GM12878 (cell line): ENCODE measurements at places on chromosomes 2 and 18.

GRCh38 chr2:75528221-75528977 lies 32.3 kb downstream of the EVA1A start:
- DNase-seq = no peak
- no peaks in the 10 kb centered on the region for H3K4me1 ChIP-seq
- no peak overlapping the region for H3K27ac ChIP-seq
- no peaks in the 10 kb centered on the region for H3K36me3 ChIP-seq
- no peaks in the 10 kb centered on the region for H3K27me3 ChIP-seq
- H3K4me3 ChIP-seq = no peak overlapping the region

DNA sequence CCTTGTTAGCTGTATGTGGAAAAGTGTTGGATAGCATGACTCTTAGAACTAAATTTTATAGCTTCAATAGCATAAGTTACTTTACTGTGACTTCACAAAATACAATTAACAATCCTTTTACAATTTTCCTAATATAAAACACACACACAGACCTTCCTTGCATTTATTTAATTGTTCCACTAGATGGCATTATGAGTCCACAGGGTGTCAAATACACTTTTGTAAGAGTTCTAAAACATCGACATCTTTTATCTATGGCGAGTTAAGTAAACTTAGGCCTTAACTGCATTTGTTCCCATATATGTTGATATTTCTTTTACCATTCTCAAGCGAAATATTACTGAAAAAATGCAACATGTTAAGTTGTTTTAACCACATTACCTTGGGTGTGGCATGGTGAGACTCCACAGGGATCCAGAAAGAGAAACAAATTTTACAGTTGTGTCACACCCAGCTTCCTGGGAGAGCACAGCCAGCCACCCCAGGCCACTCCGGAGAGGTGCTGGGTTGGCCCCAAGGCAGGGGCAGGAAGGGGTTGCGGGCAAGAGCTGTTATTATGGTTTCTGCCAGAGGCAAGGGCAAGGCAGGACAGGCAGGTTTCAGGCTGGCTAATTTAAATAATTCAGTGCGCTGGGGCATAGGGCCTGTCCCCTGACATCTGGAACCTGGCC lies 312.4 kb upstream of the MC4R start:
- H3K27ac ChIP-seq = no peak overlapping the region
- no peaks in the 10 kb centered on the region for H3K27me3 ChIP-seq
- H3K4me3 ChIP-seq = no peak overlapping the region
- no peak for DNase-seq

DNA sequence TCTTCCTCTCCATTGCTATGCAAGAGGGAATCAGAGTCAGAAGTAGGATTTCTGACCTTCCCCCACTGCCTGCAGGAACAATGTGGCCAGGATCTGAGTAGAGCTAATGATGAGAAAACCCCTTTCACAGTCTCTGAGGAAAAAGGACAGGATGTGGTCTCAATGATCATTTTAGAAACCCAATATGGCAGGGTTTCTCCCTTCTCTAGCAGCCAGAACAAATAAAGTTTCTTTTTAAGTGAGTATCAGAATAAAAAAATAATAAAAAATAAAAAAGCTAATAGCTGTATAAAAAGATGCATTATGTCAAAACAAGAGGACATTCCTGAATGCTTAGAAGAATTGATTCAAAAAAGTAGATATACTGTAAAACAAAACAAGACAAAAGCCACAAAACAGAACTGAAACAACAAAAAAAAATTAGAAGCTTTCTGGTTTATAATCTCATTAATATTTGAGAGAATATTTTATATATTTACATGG lies 1124.9 kb upstream of the ZEB2 start:
- no peaks in the 10 kb centered on the region for H3K27me3 ChIP-seq

DNA sequence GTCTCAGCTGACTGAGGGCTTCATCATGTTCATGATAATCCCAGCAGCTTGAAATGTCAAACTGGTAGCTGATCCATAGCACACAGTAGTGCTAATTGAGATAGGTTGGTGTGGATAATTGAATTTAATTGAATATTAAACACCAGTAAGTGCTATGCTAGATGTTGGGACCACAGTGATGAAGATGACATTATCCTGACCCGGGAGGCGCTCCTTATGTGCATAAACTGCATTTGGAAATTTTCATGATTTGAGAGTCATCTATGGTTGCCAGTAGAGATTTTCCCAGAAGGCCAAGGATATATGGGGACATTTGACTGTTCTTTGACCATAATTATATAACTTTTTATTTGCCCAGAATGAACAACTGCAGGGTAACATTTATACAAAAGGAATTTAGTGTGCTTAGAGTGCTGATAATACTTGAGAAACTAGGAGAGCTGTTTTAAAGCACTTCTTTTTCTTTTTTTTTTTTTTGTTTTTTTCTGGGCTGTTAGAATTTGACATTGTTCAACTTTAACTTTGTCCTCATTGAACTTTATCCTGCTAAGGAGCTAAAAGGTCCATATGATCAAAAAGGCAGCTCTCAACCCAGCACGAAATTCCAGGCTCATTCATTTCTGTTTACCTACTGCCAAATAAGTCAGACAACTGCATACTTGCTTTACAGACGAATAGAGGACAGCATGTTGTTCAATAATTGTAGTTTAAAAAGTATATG lies 242.8 kb downstream of the NEDD4L start:
- no peak overlapping the region for H3K4me3 ChIP-seq
- peaks cover 9% of the 10 kb centered on the region; the same call in 1 of the 2 replicates for H3K4me1 ChIP-seq
- DNase-seq = no peak
- no peaks in the 10 kb centered on the region for H3K36me3 ChIP-seq

DNA sequence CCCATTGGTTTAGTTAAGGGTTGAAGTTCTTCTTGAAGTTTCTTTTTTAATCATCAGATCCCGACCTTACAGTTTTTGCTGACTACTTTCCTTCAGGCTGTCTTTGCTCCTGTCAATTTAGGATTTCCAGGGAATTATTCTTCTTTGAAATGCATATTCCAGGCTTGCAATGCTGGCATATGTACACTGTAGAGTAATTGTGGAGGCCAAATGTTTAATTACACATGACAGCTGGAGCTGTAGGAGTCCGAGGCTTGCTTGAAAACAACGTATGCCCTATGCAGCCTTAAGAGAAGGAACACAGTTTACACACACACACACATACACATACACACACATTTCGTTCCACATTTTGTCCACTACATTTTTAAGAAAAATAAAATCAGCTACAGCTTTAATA lies 602.3 kb downstream of the TMEM182 start:
- H3K27me3 ChIP-seq = no peaks in the 10 kb centered on the region
- H3K4me1 ChIP-seq = no peaks in the 10 kb centered on the region
- DNase-seq = no peak

DNA sequence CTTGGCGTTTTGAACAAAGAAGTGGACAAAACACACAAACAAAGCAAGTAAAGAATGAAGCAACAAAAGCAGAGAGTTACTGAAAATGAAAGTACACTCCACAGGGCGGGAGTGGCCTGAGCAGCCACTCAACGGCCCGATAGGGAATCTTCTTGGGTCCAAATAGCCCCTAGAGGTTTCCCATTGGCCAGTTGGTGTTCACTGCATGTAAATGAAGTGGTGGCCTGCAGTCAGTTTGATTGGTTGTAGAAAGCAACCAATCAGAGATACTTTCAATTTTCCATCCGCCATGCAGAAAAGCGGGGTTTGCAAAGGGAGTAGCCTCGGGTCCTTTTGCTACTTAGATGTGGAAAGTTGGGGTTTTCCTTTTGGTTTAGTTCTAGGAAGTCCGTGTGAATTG lies 31.6 kb downstream of the CYBRD1 start:
- DNase-seq = no peak
- H3K36me3 ChIP-seq = peaks cover 7% of the 10 kb centered on the region; the same call in 1 of the 2 replicates
- no peak overlapping the region for H3K27ac ChIP-seq
- no peak overlapping the region for H3K4me3 ChIP-seq
- no peaks in the 10 kb centered on the region for H3K27me3 ChIP-seq

DNA sequence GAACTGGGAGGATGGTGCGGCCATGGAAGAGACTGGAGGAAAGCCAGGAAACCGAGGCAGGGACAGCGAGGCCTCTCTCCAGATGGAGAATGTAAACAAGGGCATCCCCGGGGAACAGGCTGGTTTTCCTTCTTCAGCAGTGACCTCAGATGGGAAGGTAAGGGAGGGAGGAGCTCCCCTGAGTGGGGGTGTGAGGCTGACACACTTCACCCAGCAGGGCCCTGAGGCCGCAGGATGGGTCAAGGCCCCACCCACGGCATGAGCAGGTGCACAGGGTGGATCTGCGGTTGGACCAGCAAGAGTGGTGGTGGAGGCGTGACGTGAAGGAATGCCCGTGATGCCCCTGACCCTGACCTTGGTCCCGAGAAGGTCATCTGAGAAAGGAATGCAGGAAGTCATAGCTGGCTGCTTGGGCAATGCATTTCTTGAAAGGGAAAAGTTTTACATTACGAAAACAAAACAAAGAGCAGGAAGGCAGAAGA lies 48.1 kb downstream of the ADCY3 start:
- no peaks in the 10 kb centered on the region for H3K27me3 ChIP-seq
- DNase-seq = no peak
- H3K36me3 ChIP-seq = peaks cover 14% of the 10 kb centered on the region; the same call in 1 of the 2 replicates
- no peaks in the 10 kb centered on the region for H3K4me1 ChIP-seq
- H3K27ac ChIP-seq = no peak overlapping the region

GRCh38 chr2:207330912-207331311 lies 165.2 kb upstream of the KLF7 start:
- peaks cover 74% of the 10 kb centered on the region for H3K4me1 ChIP-seq
- no peaks in the 10 kb centered on the region for H3K36me3 ChIP-seq
- 0 out of 2 replicates have a peak overlapping the region, but pooled peaks have one; percentile 3 for H3K4me3 ChIP-seq
- no peaks in the 10 kb centered on the region for H3K27me3 ChIP-seq
- peak; percentile 97 for DNase-seq

GRCh38 chr2:217127744-217128143 lies 267.9 kb upstream of the TNP1 start:
- no peaks in the 10 kb centered on the region for H3K36me3 ChIP-seq
- no peaks in the 10 kb centered on the region for H3K27me3 ChIP-seq
- no peak overlapping the region for H3K4me3 ChIP-seq
- no peak overlapping the region for H3K27ac ChIP-seq

DNA sequence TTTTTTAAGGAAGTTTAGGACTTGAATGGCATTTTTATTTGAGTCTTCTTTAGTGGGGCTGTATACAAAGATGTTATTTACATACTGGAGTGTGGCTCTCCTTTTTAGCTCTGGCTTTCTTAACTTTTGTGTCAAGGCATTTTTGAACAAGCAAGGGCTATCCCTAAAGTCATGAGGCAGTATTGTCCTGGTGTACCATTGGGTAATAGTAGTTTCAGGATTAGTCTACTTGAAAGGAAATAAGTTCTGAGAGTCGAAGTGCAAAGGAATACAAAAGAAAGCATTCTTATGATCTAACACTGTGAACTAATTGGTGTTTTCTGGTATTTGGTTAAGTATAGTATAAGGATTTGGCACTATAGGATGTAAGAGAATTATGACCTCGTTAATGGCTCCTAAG lies 1.9 kb upstream of the CYP27A1 start:
- H3K36me3 ChIP-seq = no peaks in the 10 kb centered on the region
- H3K4me1 ChIP-seq = no peaks in the 10 kb centered on the region
- H3K27me3 ChIP-seq = peaks cover 5% of the 10 kb centered on the region; the same call in 1 of the 2 replicates
- no peak overlapping the region for H3K4me3 ChIP-seq

- no peaks in the 10 kb centered on the region for H3K36me3 ChIP-seq
- no peak overlapping the region for H3K4me3 ChIP-seq
- no peak overlapping the region for H3K27ac ChIP-seq
- H3K27me3 ChIP-seq = no peaks in the 10 kb centered on the region
- no peak for DNase-seq
Observed at GRCh38 chr2:141021109-141021508, 1109.7 kb downstream of the LRP1B start.

DNA sequence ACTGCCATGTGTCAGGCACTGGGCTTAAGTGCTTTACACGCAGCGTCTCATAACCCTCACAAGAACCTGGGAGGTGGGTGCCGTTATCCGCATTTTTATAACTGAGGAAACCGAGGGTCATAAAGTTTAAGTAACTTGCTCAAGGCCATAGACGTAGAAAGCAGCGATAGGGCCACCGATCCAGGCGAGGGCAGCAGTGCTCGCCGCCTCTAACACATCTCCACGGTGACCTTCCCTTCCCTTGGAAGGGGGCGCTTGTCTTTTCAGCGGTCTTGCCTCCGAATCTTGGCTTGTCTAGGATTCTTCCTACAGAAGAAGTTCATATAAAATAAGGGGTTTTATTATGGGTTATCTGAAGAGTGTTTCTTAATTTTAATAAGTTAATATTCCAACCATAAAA lies 186.6 kb downstream of the GBX2 start:
- H3K27ac ChIP-seq = no peak overlapping the region
- no peaks in the 10 kb centered on the region for H3K27me3 ChIP-seq
- no peaks in the 10 kb centered on the region for H3K4me1 ChIP-seq
- H3K36me3 ChIP-seq = no peaks in the 10 kb centered on the region
- no peak for DNase-seq

GRCh38 chr2:100060875-100061274 lies 81.5 kb downstream of the AFF3 start:
- H3K36me3 ChIP-seq = no peaks in the 10 kb centered on the region
- H3K27ac ChIP-seq = no peak overlapping the region
- no peak for DNase-seq
- H3K27me3 ChIP-seq = no peaks in the 10 kb centered on the region
- no peaks in the 10 kb centered on the region; the same call in 1 of the 2 replicates for H3K4me1 ChIP-seq

DNA sequence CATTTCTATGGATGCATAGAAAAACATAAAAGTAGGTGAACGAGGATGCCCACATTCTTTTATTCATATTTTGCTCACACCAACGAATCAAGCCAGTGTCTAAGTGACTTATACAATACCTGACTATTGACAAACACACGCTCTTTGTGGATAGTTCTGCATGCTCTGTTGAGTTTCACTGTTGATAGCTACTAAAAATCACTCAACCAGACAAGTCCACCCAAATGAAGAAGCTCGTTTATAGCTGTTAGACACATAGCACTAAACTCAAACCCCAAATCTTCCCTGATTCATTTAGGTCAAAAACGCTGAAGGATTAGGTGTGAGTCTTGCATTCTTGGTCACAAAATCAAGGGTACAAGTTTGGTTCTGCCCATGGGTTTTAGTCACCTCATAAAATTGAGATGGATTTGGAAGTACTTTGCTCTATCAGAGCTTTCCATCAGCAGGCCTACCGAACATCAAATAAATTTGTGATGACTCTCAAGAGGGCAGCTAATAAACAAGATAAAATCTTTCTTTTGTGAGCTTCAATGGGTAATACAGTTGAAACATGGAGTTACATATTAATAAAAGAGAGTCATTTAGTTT lies 92.7 kb upstream of the ETAA1 start:
- no peaks in the 10 kb centered on the region for H3K4me1 ChIP-seq
- DNase-seq = no peak
- H3K4me3 ChIP-seq = no peak overlapping the region
